ENCODE measurements at places on chromosomes 1 and 21.

DNA sequence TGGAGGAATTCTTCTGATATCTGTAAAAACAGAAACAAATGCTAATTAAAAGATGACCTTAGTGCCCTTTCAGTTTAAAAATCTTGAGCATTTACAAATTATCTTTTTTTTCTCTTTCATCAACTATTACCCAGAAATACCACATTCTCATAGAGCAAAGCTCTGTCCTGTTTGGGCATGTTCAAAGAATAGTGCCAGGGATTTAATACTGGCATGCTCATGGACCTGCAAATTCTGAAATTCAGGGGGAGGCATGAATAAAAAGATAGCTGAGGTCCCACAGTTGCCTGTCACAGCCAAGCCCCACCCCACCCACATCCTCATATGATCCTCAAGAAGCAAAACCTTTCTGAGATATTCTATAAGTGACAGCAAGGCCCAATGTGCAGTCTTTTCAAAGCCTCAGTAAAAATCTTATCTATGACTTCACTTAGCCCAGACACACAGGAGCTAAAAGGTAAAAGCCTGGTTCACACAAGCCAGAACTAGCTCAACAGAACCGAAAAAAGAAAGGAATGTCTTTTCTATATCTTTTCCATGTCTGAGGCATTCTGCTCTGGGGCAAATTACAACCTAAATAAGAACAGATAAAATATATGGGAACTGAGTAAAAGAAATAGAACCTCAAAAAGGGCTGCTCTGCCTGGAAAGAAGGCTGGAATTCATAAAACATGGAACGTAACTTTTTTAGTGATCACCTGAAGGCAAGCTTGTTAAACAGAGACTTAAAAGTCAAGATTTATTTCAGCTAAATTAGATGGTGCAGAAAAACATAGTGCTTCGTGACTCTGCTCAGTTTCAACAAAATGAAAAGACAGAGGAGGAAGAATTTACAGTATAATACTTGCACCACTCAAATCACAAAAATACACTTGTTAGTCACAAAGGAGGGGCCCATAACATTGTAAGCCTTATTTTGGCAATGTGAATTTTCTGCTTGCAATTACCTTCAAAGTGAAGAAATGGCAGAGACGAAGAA, 11.0 kb downstream of the WLS start:
- DNase-seq = no peak

DNA sequence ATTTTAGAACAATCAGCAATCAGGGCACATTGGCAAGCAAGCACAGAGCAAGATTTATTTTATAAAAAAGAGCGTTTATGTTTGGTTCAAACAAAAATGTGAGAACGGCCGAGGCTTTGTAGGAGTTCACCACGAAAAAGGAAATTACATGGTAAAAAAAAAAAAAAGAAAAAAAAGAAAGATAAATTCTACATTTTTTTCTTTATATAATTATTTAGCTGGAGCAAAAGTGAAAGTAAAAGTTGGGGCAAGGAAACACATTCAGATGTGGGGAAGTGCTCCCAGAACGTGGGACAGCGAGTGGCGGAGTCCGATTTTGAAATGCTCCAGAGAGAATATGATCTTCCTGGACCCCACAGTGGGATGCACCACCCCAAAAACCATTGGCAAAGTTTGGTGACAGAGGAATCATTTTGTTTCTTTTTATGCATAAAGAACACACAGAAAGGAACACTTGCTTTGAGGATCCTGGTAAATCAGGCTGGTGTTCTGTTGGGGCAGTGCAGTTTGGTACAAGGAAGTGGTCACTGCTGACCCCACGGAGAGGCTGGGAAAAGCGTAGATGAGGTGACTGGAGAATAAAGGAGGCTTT, 16.3 kb upstream of the ATP5PO start:
- no peak for DNase-seq

- no peak for DNase-seq
These were observed 36.4 kb downstream of the RXRG start for GRCh38 chr1:165408518-165408917.

DNA sequence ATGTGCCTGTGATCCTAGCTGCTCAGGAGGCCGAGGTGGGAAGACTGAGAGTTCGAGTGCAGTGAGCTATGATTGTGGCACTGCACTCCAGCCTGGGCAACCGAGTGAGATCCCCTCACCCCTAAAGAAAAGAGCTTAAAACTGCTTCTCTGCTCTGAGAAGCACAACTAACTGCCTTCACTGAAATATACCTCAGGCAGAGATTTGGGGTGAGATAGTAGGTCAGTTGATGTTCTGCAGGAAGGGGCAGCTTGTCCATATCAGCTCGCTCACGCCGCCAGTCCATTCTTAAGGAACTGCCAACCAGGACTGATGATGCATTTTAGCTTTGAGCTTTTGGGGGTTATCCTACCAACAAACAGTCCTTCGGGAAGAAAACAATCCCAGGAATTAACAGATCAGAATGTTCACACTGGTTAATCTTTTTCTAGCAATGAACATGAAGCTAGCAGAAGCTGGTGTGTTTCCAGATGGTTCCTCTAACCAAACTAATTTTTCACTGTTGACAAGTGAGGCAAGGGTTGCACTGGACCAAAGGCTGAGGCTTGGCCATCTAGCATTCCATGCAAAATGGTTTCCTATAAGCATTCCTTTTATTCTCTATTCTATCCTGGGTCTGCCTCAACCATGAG, 31.6 kb downstream of the LHX4 start:
- no peak for DNase-seq

DNA sequence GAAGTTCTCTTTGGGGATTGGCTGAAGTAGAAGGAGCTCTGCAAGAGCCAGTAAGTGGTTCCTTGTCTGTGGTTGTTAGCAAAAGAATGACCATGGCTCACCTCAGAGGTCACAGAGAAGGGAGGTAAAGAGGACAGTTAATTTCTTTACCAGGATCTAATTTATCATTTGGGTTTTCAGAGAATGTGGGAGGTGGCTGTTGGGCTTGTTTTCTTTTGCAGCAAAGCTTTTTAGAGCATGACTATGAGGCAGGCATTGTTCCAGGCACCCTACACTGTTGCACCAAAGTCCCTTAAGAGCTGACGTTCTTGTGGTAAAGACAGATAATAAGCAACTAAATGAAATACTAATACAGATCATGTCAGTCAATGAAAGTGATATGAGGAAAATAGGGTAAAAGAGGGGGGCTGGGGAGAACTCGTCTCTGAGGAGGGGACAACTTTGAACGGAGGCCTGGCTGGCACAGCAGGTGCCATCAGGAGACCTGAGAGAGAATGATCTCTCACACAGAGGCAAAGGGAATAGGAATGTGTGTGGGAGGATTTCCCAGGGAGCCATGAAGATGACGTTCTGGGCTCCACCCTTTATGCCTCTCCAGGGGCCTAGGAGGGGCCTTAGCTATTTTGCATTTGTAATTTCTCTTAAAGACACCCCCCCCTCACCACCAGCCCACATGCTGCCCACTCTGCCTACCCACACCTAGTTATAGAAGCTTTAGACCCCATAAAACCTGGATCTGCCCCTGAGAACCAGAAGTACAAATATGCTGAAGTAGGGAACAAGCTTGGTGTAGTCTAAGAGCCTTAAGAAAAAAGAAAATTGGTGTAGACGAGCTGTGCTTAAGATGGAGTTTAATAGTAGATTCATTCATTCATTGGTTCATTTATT, 177.5 kb downstream of the ROR1 start:
- DNase-seq = no peak
